ENCODE measurements at places on chromosomes 12 and 14.

DNA sequence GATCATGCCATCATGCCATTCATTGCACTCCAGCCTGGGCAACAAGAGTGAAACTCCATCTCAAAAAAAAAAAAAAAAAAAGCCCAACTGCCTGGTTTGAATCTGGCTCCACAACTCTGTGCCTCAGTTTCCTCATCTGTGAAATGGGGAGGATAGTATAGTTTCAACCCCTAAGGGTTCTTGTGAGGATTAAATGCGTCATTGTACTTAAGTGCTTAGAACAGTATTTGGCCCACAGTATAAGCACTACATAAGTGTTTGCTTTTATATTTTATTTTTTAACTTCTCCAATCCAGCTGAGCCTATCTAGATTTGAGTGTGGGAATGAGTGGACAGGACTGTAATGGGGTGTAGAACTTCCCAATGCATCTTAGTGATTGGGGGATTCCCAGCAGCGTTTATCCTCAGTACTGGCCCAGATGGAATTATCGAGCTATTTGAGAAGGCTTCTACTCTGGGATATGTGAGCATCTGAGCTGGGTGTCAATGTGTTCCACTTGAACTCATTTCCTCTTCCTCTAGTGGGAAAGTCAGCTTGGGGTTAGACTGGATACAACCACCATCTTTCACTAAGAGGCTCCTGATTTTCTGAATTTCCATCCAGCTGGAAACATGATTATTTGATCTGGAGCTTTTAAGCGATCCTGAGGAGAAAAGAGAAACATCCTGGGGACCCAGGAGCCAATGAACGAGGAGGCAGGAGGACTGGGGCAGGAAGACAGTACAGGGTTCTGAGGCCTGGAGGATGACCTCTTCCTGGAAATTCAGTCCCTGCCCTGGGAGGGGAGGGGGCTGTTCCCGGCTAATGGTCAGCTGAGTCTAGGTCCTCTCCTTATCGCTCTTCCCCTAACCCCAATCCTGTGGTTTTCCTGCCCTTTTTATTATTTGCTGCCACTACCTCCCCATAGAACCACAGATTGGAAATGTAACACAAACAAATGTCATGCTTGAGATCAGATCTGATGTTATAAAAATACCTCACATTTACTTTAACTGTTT, 9.3 kb upstream of the ESPL1 start:
- no peak for DNase-seq

- DNase-seq, result no peak
Observed at GRCh38 chr12:5768171-5768570, 176.9 kb downstream of the ANO2 start.

DNA sequence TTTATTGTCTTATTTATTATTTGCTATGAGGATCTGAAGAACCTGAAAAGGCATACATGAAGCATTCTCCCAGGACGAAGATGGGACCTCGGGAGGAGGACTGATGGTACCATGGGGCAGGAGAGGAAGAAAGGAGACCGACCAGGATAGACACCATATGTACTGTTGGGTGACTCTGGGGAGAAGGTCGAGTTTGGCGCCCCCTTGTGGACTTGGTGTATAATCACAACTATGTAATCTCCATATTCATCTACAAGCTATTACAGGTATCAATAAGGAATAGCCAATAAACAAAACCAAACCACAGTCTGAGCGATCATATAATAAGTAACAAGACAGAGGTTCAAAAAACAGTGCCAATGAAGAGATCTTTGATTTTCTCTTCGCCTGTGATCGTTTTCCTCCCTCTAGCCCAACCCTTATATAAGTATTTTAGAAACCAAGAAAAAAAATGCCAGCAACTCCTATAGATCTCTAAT, 139.1 kb downstream of the SPTSSA start:
- DNase-seq, result peak; percentile 26

GRCh38 chr12:110065540-110065939, 17.2 kb upstream of the C12orf76 start:
- no peak for DNase-seq

- no peak for DNase-seq
Observed at GRCh38 chr12:112535017-112535416, 116.3 kb downstream of the PTPN11 start.

DNA sequence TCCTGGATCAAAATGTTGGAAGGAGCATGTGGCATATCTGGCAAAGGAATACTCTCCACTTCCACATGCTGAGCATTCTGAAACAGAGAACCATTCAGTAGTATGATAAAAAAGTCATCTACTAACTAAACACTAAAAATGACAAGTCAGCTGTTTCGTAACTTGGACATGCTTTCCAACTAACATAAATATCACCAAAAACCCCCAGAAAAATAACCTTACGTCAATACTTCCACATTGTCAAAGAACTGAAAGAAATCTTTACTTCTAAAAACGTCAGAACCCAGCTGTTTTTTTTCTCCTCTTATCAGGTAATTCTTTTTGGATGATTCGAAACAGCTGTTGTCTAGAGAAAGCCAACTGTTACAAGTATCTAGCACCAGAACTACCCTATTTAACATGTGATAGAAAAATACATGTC, 8.2 kb downstream of the WBP11 start:
- DNase-seq, result no peak

- DNase-seq, result peak; percentile 75
Observed at GRCh38 chr12:53006810-53007309, 604 bp downstream of the EIF4B start.

DNA sequence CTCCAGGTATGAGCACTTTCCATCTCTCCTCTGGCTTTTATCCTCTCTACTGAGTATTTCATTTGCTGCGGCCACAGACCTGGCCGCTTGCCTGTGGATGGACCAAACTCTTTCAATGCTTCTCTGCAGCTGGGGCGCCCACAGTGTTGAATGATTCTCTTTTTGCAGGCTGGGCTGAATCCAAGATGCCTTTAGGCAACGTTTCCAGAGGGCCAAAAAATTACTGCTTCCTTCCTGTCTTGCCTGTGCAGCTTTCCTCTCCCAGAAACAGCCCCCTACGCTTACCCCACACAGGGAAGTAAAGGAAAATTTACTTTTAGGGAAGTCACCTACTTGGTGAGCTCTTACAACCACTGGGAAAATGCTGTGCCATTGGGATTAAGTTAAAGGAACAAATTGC, 55.6 kb upstream of the JDP2 start:
- DNase-seq, result no peak

GRCh38 chr12:130138478-130138877, 23.8 kb upstream of the FZD10 start:
- no peak for DNase-seq

DNA sequence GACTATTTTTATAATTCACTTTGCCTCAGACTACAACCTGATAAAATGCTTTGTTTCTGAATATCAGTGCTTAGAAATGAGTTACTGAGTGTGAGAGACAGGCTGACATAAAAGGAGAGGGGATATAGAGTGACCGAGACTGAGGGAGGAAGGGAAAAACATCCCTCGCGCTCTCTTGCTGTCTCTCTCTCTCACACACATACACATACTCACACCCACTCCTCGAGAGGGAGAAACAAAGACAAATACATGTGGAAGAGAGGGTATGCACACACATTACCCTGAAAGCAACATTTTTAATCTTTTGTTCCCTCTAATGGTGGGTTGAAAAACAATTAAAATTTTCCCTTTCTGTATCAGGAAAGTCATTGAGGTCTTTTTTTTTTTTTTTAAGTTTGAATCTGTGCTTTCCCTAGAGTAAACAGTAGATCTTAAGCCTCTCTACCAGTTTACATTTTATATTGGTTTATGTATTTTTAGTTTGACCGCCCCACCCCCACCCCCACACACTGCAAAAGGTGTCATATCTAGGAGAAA, 45.3 kb downstream of the FRS2 start:
- DNase-seq, result no peak

DNA sequence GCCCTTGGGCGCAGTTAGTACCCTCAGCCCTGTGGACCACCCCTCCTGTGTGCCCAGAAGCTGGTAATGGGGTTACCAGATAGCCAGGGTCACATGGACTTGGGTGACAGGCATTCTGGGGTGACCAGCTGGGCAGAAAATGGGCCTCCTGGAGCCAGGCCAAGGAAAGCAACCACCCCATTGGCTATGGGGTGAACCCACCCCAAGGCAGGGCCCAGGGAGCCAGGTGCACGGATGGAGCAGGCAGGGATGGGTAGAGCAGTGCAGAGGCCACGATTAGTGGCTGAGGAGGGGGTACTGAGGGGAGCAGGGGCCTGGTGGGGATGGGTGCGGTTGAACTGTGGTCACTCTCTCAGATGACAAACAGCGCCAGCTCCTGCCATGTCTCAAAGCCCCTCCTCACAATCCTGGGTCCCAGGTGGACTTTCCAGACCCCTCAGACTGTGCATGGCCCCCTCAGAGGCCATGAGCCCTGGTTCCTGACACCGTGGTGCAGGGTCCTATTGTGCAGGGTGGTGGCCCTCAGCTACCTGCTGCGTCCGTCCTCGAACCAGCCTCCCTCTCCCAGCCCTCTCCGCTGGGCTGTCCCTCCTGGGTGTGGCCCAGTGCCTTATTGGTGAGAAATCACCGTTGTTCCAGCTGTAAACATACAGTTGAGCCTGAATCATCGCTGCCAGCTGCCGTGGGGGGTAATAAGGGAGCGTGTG, 23.4 kb upstream of the BEGAIN start:
- no peak for DNase-seq

- DNase-seq, result no peak
Observed at GRCh38 chr12:28235015-28235414, 44.8 kb downstream of the CCDC91 start.

DNA sequence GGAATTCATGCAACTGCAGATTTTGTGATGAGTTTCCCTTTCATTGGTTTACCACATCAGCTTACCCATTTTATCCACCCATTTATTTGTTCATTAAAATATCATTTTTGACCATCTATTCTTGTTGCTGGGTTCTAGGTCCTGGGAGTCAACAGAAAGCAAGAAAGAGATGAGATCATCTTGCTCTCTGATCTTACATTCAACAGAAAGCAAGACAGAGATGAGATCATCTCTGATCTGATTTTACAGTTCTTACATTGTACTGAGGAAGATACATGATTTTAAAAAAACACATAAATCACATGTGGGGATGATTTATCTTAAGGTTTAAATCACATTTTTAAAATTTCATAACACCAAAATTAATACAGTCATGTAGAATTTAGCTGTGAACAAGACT, 2.3 kb downstream of the TAS2R46 start:
- no peak for DNase-seq

GRCh38 chr14:71324767-71325272, 417.6 kb downstream of the PCNX1 start:
- DNase-seq, result peak; percentile 17

DNA sequence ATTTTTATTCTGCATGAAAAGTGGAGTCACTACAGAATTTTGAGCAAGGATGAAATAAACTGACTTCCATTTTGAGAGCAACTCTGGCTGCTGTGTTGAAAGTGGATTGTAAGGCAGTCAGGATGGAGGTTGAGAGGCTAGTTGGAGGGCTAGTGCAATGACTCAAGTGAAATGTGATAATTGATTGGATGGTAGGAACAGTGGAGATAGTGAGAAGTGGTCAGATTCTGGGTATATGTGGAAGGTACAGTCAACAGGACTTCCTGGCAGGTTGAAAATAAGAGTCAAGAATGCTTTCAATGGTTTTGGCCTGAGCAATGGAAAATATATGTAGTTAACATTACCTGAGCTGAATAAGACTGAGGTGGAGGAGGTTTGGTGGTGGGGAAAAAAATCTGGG, 29.0 kb upstream of the CMAS start:
- DNase-seq, result no peak

DNA sequence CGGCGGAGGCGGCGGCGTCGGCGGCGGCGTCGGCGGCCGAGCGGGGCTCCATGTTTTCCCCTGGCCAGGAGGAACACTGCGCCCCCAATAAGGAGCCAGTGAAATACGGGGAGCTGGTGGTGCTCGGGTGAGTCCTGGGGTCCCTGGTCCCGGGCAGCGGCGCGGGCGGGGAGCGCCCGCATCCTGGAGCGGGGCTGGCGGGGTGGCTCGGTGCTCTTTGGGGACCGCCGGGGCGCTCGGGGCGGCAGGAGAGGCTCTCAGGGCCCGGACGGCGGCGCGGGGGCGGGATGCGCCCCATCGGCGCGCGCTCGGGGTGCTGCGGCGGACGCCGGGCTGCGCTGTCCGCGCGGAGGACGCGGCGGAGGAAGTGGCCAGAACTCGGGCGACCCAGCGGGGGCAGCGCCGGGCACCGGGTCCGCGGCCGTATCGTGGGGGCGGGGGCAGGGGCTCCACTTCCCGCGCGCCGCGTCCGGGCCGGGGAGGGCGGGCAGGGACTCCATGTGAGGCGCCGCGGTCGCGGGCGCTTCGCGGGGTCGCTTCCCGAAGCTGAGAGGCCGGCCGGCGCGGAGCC, 485 bp downstream of the PELI2 start:
- peak; percentile 19 for DNase-seq

- no peak for DNase-seq
Observed at GRCh38 chr12:13367973-13368372, 171.4 kb downstream of the EMP1 start.

DNA sequence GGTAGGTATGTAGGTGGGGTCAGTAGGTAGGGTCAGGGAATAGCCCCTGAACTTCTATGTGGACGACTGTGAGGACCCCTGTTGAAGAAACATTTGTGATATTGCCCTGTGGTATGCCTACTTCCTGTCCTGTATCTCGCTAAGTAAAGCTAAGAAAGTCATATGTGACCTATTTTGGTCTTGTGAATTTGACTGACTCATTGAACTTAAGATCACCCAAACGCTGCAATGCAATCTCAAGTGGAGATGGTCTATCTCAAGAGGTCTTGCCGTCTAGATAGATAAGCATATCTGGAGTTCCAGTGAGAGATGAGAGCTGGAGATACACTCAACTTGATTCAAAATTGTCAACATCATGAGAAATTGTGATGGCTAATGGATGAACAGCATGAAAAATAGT, 73.8 kb downstream of the TRAFD1 start:
- no peak for DNase-seq

GRCh38 chr12:113464452-113464775, 7.3 kb downstream of the LHX5 start:
- DNase-seq, result no peak

- DNase-seq, result no peak
Observed at GRCh38 chr14:24057867-24058259, 6.1 kb downstream of the CARMIL3 start.

- no peak for DNase-seq
Observed at GRCh38 chr14:73459959-73460358, 1.6 kb upstream of the NUMB start.

DNA sequence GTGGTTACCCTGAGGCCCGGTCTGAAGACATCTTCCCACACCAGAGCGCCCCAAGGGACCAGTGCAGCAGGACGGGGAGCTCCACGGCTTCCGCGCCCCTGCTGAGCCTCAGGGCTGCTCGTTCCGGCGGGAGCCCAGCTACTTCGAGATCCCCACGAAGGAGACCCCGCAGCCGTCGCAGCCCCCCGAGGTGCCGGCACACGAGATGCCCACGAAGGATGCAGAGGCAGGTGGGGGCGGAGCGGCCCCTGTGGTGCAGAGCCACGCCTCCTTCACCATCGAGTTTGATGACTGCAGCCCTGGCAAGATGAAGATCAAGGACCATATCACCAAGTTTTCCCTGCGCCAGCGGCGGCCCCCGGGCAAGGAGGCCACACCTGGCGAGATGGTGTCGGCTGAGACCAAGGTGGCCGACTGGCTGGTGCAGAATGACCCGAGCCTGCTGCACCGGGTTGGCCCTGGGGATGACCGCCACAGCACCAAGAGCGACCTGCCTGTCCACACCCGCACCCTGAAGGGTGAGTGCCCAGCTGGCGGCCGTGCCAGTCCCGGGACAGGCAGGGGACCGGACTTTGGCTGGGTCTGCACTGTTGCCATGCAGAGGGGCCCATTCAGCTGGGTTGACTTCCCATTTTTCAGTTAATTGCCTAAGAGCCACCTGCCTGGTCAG, 18.1 kb downstream of the CEP170B start:
- DNase-seq, result no peak

- no peak for DNase-seq
Observed at GRCh38 chr14:68502230-68502629, 290.6 kb downstream of the ZFP36L1 start.
